ENCODE measurements at places on chromosomes 4 and X. TPM values are rescaled to one million over a fixed set of nuclear protein-coding genes. Genes with fewer than 3 reads are reported as not detected.

The ETFDH gene
- 39.8 TPM for total RNA-seq

The USP26 gene
- total RNA-seq = under 0.01 TPM

The OTUD6A gene
- total RNA-seq = not detected

The SOWAHB gene
- 3.4 TPM for total RNA-seq

The TMPRSS11F gene
- total RNA-seq = not detected

The PPP4R3C gene
- not detected for total RNA-seq

The DDIT4L gene
- 0.31 TPM for total RNA-seq

The MAGED4B gene
- 81.7 TPM for total RNA-seq

The CT55 gene
- total RNA-seq = 0.31 TPM

The STPG2 gene
- 4.1 TPM for total RNA-seq

The VCX gene
- not detected for total RNA-seq

The CDS1 gene
- 6.3 TPM for total RNA-seq

The PLP1 gene
- 19.4 TPM for total RNA-seq

The BGN gene
- total RNA-seq = 4.7 TPM

Measured in parietal lobe (tissue), 2 donors.